ENCODE measurements at places on chromosomes 3 and 15. TPM values are rescaled to one million over a fixed set of nuclear protein-coding genes. Genes with fewer than 3 reads are reported as not detected.

NXPE3 gene
- 20.4 TPM for total RNA-seq

GHSR gene
- not detected for total RNA-seq

TRH gene
- total RNA-seq, result not detected

PLSCR2 gene
- total RNA-seq, result not detected

PRTG gene
- 0.70 TPM for total RNA-seq

ARHGEF26 gene
- total RNA-seq, result 0.12 TPM

COLQ gene
- 0.35 TPM for total RNA-seq

MCTP2 gene
- 4.7 TPM for total RNA-seq
